ENCODE measurements at places on chromosomes 6 and 20. TPM values are rescaled to one million over a fixed set of nuclear protein-coding genes. Genes with fewer than 3 reads are reported as not detected.
A peak's percentile ranks its signal among the peaks of the same experiment; 100 is the strongest.

GRCh38 chr6:88209301-88209700 lies 43.2 kb upstream of the CNR1 start:
- H3K27ac ChIP-seq = no peak overlapping the region
- no peak for DNase-seq
- H3K4me1 ChIP-seq = peaks cover 4% of the 10 kb centered on the region
- H3K36me3 ChIP-seq = no peaks in the 10 kb centered on the region

GRCh38 chr6:47130086-47130485 lies 88.0 kb upstream of the ADGRF1 start:
- no peaks in the 10 kb centered on the region for H3K36me3 ChIP-seq
- no peak for DNase-seq
- H3K27me3 ChIP-seq = no peaks in the 10 kb centered on the region
- H3K27ac ChIP-seq = no peak overlapping the region

GRCh38 chr6:34496103-34496685 lies 30.3 kb downstream of the PACSIN1 start:
- no peaks in the 10 kb centered on the region for H3K36me3 ChIP-seq
- peaks cover 1% of the 10 kb centered on the region for H3K4me1 ChIP-seq
- DNase-seq = no peak
- no peaks in the 10 kb centered on the region for H3K27me3 ChIP-seq
- H3K4me3 ChIP-seq = no peak overlapping the region
- no peak overlapping the region for H3K27ac ChIP-seq

DNA sequence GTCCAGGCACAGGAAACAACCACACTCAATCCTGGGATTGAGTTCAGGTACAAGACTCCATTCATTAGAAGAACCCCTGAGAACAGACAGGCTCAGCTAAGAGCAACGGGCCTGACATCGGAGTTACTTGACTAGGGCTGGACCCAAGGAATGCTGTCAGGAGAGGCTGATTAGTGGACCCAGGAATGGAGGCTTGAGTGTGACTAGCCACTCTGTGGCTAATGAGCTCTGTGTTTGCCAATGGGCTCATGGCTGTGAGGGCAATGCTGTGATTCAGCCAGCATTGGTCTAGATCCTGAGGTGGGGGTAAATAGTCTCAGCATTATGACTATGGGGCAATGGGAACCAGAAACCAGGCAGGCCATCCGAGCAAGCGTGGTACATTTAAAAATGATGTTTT lies 71.8 kb downstream of the RIOK1 start:
- no peak for DNase-seq
- no peaks in the 10 kb centered on the region for H3K27me3 ChIP-seq
- H3K27ac ChIP-seq = no peak overlapping the region
- peaks cover 10% of the 10 kb centered on the region for H3K4me1 ChIP-seq
- H3K36me3 ChIP-seq = no peaks in the 10 kb centered on the region
- H3K4me3 ChIP-seq = no peak overlapping the region

DNA sequence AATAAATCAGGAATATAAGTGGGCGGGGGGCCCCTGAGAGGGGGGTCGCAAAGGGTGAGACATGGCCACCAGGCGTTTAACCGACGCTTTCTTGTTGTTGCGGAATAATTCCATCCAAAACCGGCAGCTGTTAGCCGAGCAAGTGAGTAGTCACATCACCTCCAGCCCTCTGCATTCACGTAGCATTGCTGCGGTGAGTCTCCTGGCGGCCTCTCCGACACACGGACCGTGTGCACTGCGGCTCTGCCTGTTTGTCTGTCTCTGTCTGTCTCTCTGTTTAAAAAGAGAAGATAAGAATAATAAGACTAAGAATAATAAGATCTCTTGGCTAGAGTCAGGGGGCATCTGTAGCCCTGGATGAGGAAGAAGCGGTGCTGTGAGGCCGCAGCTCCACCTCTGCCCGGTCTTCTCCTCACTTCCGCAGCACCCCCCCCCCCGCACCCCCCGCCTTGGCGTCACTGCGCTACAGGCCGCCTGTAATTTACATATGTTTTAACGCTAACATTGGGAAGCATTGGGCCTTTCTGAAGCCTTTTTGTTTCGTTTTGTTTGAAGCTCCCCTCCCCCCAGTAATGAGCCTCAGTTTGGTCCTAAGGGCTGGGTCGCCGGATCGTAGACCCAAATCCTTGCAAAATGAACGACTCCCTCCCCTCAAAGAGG lies 993 bp downstream of the STX16 start:
- peak; percentile 73 for DNase-seq
- peaks cover 36% of the 10 kb centered on the region for H3K4me1 ChIP-seq
- H3K27me3 ChIP-seq = peaks cover 15% of the 10 kb centered on the region
- peak overlapping the region; percentile 71 for H3K27ac ChIP-seq
- H3K4me3 ChIP-seq = peak overlapping the region; percentile 85
- H3K36me3 ChIP-seq = no peaks in the 10 kb centered on the region

GRCh38 chr20:37081717-37082289 lies 14.0 kb downstream of the RBL1 start:
- no peak overlapping the region for H3K4me3 ChIP-seq
- no peaks in the 10 kb centered on the region for H3K4me1 ChIP-seq
- H3K36me3 ChIP-seq = peaks cover 5% of the 10 kb centered on the region
- no peak overlapping the region for H3K27ac ChIP-seq
- no peaks in the 10 kb centered on the region for H3K27me3 ChIP-seq

DNA sequence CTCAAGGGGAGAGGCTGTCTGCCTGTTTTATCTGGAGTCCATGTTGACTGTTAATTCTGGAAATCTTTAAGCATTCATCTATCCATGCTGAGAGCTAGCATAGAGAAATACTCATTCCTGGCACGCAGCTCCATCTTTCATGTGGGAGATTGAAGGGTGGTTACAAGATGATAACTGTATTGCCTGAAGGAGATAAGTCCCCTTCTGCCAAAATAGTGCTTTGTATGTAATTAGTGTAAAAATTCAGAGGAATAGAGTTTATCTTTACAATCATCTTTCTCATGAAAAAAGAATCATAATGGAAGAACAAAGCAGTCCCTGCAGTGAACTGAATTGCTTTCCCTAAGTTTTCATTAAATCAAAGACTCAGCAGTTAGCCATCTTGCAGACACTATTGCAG lies 256.5 kb downstream of the SLC35F1 start:
- H3K36me3 ChIP-seq = no peaks in the 10 kb centered on the region
- peaks cover 7% of the 10 kb centered on the region for H3K4me1 ChIP-seq
- H3K27me3 ChIP-seq = no peaks in the 10 kb centered on the region
- no peak overlapping the region for H3K4me3 ChIP-seq
- no peak overlapping the region for H3K27ac ChIP-seq

DNA sequence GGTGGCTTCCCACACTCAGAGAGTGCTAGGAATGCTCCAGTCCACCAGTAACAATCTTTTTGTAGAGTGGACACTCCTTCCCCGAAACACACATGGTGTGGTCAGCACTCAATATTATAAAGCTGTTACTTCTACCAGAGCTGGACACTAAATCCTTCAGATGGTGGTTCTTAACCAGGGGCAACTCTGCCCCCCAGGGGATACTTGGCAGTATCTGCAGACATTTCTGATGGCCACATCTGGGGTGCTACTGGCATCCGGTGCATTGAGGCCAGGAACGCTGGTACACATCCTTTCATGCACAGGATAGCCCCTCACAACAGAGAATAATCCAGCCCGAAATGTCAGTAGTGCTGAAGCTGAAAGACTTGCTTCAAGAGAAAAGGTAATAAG lies 124.4 kb downstream of the NFATC2 start:
- H3K36me3 ChIP-seq = no peaks in the 10 kb centered on the region
- no peaks in the 10 kb centered on the region for H3K27me3 ChIP-seq
- H3K27ac ChIP-seq = no peak overlapping the region
- H3K4me3 ChIP-seq = no peak overlapping the region
- no peaks in the 10 kb centered on the region for H3K4me1 ChIP-seq

- H3K36me3 ChIP-seq = no peaks in the 10 kb centered on the region
- H3K4me1 ChIP-seq = no peaks in the 10 kb centered on the region
- DNase-seq = no peak
- H3K27ac ChIP-seq = no peak overlapping the region
- H3K4me3 ChIP-seq = no peak overlapping the region
These were observed 48.6 kb upstream of the NAA20 start for GRCh38 chr20:19968466-19969073.

DNA sequence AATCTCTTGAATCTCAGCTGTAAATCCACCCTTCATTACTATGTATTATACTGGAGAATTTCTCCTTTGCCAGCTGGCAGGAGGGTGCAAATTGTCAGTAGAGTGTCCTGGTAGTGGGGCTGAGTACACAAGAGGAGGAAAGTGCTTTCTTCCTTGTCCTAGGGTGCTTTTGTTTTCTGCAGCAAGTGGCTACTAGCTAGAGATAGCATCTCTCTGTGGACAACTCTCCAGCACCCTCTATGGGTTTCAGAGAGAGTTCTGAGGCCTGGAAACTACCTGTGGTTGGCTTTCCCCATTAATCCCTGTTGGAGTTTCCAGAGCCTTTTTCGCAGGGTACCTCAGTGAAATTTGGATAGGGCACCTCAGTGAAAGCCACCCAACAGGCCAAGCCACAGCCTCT lies 422.5 kb upstream of the RGS17 start:
- no peaks in the 10 kb centered on the region for H3K36me3 ChIP-seq
- DNase-seq = peak; percentile 72
- H3K27ac ChIP-seq = no peak overlapping the region
- no peak overlapping the region for H3K4me3 ChIP-seq
- H3K27me3 ChIP-seq = no peaks in the 10 kb centered on the region

- H3K4me3 ChIP-seq = peak overlapping the region; percentile 77
- peaks cover 34% of the 10 kb centered on the region for H3K27me3 ChIP-seq
- peaks cover 25% of the 10 kb centered on the region for H3K4me1 ChIP-seq
- no peak overlapping the region for H3K27ac ChIP-seq
- no peak for DNase-seq
These were observed 2.6 kb downstream of the TFEB start for GRCh38 chr6:41732591-41733359.

DNA sequence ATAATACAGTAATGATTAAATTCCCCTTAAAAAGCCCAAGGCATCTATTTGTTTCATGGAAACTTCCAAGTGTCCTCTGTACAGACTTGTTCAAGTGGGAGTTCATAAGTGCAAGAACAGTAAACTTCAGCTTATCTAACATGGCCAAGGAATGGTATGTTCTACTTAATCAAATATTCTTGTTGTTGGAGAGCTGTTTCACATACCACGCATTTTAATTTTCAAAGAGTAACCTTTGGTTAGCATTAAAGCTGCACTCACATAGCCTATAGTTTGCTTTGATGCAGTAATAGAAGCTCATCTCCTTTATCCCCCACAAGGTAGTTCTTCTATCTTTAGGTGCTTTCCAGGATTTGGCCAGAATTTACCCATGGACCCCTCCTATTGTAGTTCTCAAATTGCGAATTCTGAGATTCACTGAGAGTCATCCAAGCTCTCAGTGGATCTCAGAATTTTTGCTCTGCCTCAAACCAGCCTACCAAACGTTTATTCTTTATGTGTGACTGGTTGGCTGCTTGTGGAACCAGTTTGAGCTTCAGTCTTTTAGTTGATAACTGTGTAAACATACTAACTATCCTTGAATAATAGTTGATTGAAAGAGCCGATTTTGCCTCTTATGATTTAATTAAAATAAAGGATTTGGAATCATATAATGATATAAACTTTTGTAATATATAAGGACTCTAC lies 668.0 kb upstream of the FLRT3 start:
- H3K27me3 ChIP-seq = no peaks in the 10 kb centered on the region
- H3K36me3 ChIP-seq = no peaks in the 10 kb centered on the region
- H3K27ac ChIP-seq = no peak overlapping the region
- H3K4me1 ChIP-seq = no peaks in the 10 kb centered on the region
- H3K4me3 ChIP-seq = no peak overlapping the region

GRCh38 chr6:87494761-87495422 lies 22.1 kb downstream of the SLC35A1 start:
- H3K27me3 ChIP-seq = no peaks in the 10 kb centered on the region
- H3K27ac ChIP-seq = no peak overlapping the region
- no peaks in the 10 kb centered on the region for H3K4me1 ChIP-seq
- DNase-seq = no peak

DNA sequence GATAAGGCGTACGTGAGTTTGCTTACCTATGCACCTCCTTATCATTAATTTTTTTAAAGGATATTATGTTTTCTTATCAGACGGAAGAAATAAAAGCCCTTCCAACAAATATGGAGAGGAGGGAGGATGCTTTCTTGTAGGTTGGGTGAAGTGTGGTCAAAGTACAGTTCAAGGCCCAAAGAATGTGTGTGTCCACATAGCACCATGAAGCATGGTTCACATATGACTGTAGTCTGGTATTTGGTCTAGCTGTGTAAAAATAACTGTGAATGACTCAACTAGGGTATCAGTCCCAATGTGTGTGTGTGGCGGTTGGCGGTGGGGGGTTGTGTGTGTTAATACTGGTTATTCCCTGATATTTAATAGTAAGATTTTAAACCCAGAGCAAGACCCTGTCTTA lies 212.7 kb downstream of the TMEM242 start:
- H3K27me3 ChIP-seq = no peaks in the 10 kb centered on the region
- H3K36me3 ChIP-seq = no peaks in the 10 kb centered on the region
- H3K4me1 ChIP-seq = peaks cover 7% of the 10 kb centered on the region
- H3K27ac ChIP-seq = no peak overlapping the region
- no peak overlapping the region for H3K4me3 ChIP-seq

GRCh38 chr6:33317419-33317668 lies 200 bp downstream of the ZBTB22 start:
- H3K27me3 ChIP-seq = peaks cover 17% of the 10 kb centered on the region
- peak overlapping the region; percentile 77 for H3K4me3 ChIP-seq
- peaks cover 31% of the 10 kb centered on the region for H3K4me1 ChIP-seq
- H3K36me3 ChIP-seq = no peaks in the 10 kb centered on the region

DNA sequence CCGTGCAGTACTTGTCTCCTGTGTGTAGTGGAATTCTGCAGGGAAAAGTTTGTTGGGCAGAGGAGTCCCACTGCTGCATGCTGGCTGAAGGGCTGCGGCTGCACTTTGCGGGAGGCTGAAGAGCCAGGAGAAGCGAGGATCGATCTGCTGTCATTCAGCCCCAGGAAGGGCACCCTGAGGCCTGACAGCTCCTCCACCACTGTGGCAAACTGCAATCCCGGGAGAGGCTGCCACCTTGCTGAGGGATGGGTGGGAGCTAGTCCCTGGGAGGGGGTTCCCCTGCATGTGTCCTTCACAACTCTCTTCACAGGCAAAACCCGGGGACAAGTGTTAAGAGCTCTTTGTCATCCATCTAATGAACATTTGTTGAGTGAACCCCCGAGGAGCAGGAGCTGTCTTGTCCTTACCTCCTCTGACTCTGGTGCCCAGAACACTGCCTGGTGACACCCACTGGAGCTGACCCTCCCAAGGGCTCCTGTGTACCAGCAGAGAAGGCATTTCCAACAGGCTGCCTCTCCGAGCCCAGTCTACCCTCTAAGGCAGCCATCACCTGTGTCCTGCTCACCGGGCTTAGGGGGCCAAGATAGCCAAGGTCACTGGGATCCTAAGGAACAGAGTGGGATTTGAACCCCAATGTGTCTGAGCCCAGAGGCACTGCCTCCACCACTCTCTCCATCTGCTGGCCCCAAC lies 17.7 kb downstream of the PCK1 start:
- peaks cover 11% of the 10 kb centered on the region for H3K4me1 ChIP-seq
- H3K36me3 ChIP-seq = no peaks in the 10 kb centered on the region
- H3K27me3 ChIP-seq = no peaks in the 10 kb centered on the region
- no peak overlapping the region for H3K4me3 ChIP-seq
- H3K27ac ChIP-seq = no peak overlapping the region

CLVS2 gene
- total RNA-seq = 1.8 TPM

ZBP1 gene
- total RNA-seq = not detected

DEFB127 gene
- total RNA-seq = not detected

WFDC5 gene
- total RNA-seq = not detected

Data from neural progenitor cell (in vitro differentiated cells).